ENCODE measurements at places on chromosomes 3 and 15.

DNA sequence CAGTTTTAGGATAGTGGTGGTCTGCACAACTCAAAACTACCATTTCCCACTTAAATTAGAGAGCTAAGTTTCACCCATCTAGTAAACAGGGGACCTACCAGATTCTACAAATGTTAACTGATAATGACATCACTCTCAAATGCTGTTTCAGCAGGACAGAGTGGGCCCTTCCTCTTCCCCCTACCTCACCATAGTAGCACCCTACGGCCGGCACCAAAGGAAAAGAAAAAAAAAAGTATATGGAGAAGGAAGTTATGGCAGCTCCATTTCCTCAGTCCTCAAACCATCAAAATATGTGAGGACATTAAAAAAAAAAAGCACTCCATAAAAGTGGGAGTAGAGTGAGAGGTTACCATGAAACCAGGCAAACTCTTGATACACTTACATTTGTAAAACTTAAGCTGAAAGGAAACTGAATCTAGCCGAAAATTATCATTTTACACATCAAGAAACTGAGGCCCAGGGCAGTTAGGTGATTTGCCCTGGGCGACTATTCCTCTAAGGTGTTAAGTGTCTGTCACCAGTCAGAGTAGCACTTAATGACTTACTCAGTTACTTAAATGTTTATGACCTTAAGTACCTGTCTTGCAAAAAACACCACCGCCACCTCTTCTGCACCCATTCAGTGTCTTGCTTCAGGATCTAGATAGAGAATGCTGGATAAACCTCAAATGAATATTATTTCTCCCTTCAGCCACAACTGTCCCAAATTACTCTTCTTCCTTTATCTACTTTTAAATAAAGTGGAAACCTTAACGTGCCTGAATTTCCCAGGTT, 2.7 kb downstream of the MSL2 start:
- no peak for DNase-seq

- DNase-seq = no peak
Observed at GRCh38 chr15:25171111-25171811, 216.5 kb downstream of the SNRPN start.

GRCh38 chr3:189167027-189167766, 4.6 kb upstream of the TPRG1 start:
- DNase-seq = no peak

DNA sequence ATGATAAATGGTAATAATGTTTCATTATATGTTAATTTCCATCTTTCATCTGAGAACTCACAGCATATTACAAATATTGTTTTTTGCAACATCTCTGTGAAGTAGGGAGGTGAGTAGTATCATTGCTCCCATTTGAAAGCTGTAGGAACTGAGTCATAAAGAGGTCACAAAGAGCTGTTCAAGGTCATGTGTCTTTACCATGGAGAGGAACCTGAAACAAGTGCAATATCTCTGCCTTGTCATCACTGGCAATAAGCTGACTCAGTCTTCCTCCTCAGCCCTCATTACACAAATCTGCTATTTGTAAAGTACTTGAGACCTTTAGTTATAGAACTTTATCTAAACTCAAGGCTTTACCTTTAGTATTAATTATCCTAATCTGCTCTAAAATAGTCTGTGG, 4.4 kb upstream of the ATP13A4 start:
- DNase-seq = no peak

DNA sequence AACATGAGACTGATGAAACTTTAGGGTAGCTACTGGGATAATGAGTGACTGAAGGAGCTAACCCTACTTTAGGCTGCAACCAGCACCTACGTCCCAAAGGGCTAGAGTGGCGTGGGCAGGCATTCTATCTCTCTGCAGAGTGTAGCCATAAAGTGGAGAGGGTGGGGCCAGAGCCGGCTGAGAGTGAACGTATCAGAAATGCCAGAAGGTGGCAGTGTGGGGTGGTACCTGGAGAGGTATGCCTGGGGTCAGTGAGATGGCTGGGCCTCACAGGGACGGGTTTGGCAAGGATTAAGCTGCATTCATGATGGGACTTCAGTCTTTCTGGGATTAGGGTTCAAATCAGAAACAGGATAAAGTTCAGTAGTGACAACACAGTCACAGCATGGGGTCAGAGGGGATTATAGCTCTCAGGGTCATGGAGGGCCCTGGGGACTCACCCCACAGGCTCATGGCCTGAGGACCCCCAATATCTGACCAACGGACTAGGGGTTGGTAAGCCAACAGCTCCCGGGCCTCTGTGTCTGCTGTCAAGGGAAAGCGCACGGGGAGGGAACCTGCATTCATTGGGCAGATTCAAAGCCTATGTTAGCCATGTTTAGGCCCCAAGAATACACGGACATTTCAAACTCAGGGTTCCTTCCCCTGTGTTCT, 86.5 kb upstream of the FOXB1 start:
- DNase-seq = peak; percentile 2

DNA sequence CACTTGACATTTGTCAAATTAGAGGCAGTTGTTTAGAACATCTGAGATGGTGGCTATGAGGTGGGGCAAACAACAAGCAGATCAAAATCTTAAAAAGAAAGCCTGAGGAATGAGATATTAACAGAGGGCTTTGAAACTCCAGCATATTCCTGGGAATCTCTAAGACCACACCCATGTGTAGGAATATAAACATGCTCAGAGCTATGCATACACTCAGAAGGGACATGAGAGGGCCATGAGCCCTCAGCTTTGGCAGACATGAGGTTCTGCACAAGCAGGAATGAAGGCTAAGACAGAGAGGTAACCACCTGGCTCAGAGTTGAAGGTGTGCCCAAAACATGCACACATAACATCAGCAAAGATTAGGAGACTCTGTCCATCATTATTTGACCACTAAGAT, 37.9 kb downstream of the ATP10A start:
- no peak for DNase-seq

GRCh38 chr3:63631670-63632069, 20.8 kb upstream of the SNTN start:
- DNase-seq = no peak

DNA sequence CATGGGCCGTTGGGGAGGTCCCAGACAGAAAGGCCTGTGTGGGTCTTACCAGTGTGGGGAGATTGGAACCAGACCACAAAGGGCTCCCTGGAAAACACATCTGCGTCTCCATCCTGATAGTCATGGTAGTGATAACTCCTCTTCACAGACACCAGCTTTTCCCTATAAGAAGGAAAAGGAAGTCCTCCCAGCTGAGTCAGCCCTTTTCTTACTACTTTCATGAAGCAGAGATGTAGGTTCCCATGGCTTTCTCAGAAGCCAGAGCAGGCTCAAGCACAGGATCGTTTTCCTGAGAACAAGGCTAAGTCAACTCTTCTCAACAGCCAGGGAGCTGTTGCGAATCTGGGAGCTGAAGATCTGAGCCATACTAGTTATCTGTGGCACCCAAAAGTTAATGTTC, 6.1 kb downstream of the DNASE1L3 start:
- no peak for DNase-seq

DNA sequence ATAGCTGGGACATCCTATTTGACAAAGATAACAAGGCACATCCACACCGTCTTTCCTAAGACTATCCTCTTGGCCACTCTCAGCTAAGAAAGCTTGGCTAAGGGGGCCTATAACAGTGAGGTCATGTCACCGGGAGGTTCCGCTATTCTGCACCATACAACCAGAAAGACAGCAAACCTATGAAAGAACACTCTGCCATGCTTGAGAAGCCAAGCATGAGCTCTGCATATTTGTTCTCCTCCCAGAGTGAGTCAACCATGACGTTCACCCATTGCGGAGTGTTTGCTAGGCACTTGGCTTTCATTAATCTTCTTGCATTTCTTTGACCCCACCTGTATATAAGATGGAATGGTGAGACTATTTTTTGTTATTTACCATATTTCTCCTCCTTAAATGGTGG, 141.2 kb downstream of the GMNC start:
- DNase-seq = no peak

DNA sequence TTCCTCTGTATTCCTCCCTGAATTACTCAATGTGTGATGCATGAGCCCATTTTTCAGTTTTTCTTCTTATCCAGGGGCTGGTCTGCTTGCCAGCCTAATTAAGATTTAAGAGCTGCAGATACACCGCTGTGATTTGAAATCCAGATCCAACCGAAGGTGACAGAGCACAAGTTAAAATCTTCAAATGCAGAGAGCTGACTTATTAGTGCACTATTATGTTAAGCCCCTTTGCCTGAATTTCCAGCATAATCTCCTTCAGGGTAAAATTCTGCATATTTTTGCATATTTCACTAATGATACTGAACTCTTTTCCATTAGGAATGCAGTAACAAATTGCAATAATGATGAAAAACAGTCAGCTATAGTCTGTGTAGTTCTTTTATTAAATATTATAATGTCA, 583.6 kb downstream of the ROBO2 start:
- DNase-seq = no peak

GRCh38 chr15:86375733-86376280, 296.1 kb downstream of the AGBL1 start:
- no peak for DNase-seq

DNA sequence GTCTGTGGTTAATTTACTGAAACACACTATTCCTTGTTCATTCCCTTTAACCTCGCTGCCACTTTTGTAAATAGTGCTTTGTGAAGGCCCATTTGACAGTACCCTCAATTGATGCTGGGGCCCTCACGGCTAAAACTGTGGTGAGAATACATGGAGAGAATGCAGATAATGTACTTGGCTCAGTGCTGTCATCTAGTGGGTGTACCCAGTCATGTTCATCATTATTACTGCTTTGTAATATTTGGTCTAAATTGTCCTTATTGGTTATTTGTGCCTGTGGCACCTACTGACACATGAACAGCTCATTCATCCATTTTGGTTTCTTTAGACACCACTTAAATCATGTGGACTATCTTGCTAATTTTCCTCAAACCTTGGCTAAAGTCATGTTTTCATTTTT, 543.6 kb downstream of the EDEM1 start:
- no peak for DNase-seq

DNA sequence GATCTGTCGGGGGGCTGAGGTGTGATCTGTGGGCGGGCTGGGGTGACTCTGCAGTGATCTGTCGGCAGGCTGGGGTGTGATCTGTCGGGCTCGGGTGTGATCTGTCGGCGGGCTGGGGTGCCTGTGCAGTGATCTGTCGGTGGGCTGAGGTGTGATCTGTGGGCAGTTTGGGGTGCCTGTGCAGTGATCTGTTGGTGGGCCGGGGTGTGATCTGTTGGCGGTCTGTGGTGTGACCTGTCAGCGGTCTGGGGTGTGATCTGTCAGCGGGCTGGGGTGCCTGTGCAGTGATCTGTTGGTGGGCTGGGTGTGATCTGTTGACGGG, 205.1 kb downstream of the XXYLT1 start:
- no peak for DNase-seq

- DNase-seq = no peak
Observed at GRCh38 chr3:141729240-141729639, 8.9 kb upstream of the RNF7 start.

- no peak for DNase-seq
Observed at GRCh38 chr3:176428552-176428951, 768.7 kb downstream of the TBL1XR1 start.

DNA sequence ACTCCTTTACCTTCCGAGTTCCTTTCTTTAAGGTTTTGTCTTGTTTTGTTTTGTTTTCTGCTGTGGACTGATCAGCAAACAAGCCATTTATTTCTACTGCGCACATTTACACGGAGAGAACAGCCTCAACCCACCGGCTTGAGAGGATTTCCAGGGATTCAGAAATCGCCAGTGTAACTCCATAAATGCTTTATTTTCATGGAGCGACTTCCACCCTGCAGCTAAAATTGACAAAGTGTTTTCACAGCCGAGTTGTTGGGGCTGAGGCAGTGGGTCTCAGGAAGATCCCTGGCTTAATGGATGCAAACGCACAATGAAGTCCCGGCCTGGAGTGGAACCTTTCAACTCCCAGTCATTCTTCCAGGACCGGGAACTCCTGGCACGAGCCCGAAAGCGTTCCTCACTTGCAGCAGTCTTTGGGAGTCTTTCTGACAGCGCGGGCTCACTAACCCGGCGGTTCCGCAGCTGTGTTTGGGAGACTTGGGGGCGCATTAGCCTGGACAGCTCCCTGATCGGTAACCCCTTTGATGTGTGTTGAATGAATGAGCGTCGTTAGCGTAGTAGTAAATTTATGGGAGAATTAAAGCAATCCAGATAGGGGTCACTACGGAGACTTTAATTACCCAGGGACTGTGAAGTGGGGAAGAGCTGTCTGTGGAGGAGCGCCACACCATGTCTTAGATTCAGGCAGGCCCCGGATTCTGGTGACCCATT, 785 bp upstream of the MYRIP start:
- no peak for DNase-seq

GRCh38 chr3:153169793-153170383, 7.9 kb downstream of the RAP2B start:
- no peak for DNase-seq

DNA sequence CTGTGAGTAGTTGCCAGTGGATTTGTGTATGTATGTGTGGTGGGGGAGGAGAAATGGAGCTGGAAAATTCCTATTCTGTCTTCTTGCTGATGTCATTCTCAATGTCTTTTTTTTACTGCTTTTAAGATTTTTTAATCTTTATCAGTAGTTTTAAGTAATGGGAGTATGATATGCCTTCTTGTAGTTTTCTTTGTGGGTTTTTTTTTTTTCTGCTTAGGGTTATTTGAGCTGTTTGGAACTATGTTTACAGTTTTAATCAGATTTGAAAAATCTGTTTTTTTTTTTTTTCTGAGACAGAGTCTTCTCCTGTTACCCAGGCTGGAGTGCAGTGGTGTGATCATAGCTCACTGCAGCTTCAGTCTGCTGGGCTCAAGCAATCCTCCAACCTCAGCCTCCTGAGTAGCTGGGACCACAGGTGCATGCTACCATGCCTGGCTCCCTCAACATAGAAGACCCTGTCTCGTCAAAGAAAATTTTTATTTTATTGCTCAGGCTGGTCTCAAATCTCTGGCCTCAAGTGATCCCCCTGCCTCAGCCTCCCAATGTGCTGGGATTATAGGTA, 37.1 kb downstream of the RPL39L start:
- no peak for DNase-seq

- DNase-seq = peak; percentile 81
Observed at GRCh38 chr3:87088993-87089841, 98.3 kb upstream of the VGLL3 start.

DNA sequence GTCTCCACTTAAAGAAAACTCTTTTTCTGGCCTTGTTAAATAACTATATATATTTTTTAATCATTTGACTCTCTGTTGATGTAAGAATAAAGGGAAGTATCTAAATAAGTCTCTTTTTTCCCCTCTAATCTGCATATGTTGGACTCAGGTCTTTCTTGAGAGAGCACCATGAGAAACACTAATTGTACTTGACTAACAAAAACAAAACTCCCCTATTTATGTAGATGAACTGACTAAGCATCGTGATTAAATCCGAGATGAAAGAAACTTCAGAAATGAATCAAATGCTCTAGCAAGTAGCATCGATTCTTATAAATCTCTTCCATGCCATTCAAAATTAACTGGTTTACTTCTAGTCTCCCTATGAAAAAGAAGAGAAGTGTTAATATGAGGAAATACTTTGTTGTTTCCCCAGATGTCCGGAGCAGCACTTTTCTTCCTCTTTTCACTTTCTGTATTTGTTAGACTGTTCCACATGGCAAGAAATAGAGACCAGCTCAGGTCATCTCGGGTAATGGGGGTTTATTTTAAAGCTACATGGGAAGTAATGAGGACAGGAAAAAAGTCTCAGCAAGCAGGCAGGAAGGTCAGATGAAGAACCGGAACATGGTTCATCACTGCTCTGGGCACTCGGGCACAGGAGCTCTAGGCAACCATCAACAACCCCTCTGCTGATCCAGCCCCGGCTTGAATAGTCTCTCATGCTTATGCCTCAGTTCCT, 288.3 kb downstream of the CNTN6 start:
- DNase-seq = no peak

- no peak for DNase-seq
Observed at GRCh38 chr3:185734725-185735096, 90.1 kb downstream of the IGF2BP2 start.

GRCh38 chr3:128001576-128001975, 50.7 kb upstream of the SEC61A1 start:
- no peak for DNase-seq

All from AG09319 (cell line).